Stimulated activated naive CD4-positive, alpha-beta T cell treated with Interleukin-2 at 50 U/mL for 16 hours (primary cell): ENCODE measurements at places on chromosomes 2 and 18.

DNA sequence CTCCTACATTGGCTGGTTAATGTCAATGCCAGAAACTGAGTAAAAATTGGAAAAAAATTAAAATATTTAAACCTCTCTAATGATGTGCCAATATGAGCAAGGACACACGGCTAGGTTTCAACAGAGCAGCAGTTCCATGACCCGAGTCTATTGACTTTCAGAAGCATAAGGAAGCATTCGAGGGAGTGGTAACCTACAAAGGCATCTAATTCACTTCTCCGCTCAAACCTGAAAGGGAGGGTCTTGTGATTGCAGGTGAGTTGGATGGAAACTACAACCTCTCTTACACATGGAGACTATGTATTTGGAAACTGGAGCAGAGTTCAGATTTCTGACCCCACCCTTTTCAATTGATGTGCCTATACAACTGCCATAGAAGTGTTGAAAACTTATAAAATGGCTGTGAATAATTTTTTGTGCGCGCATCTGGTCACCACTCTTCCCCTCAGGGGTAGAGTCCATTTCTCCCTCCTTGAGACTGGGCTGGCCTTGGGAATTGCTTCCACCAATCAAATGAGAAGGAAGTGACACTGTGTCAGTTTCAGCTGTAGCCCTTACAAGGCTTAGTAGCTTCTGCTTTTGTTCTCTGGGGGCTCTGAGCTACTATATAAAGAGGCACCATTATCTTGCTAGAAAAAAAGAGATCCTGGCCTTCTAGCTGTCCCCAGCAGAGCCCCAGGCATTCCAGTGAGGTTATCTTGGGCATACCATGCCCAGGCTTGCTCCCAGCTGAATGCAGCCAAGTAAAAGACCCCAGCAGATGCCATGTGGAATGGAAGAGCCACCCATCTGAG lies 278.0 kb downstream of the EPHA4 start:
- no peak for DNase-seq

DNA sequence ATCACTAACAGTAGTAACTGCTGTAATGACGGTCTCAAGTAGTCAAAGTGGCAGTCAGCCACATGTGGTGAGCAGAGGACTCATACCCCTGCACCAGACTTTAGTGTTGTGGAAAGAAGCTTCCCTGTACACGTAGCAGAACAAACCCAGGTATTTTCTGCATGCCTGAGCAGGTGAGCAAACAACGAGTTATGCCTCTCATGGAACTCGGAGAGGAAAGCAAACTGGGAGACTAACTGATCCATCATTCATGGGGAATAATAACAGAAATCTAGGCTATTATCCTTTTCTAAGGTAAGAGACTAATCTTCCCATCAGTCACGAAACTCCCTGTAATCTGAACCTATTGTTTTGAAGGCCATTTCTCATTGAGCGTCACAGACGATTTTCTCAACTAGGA lies 1495.2 kb upstream of the NXPH2 start:
- no peak for DNase-seq

DNA sequence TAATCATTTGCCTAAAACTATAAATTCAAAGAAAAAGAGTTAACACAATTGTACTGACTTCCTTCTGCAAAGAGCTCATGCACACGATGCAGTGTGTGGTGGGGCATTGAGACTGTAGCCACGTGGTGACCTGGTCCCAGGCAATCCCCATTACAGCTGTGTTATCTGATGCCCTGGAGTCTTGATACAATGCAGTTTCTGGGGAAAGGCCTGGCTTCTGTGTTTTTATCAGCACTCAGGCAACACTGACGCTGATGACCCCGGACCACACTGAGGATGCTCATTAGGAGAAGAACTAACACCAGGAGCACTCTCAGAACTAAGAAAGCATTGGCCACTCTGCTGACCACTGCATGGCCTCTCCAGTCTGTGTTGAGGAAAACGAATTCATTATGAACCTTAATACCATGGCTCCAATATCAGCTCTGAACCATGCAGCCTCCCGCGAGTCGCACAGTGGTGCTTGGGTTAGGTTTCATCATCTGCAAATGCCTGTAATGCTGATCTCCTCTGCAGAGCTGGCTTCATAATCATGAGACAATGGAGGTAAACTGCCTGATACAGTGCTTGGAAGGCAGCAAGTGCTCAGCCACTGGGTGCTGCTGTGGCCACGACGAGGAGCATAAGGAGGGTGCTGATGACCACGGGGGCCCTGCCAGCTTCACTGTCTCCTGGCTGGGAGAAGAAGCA lies 218.5 kb downstream of the MYT1L start:
- DNase-seq, result no peak

GRCh38 chr2:125853626-125854025 lies 802.3 kb upstream of the GYPC start:
- no peak for DNase-seq
